ENCODE measurements at places on chromosomes 2 and 18.

GRCh38 chr2:82395531-82395930 is 2063.5 kb downstream of the SUCLG1 start:
- DNase-seq: no peak

- no peak for DNase-seq
These were observed 46.4 kb downstream of the ZNF804A start for GRCh38 chr2:184644685-184645084.

DNA sequence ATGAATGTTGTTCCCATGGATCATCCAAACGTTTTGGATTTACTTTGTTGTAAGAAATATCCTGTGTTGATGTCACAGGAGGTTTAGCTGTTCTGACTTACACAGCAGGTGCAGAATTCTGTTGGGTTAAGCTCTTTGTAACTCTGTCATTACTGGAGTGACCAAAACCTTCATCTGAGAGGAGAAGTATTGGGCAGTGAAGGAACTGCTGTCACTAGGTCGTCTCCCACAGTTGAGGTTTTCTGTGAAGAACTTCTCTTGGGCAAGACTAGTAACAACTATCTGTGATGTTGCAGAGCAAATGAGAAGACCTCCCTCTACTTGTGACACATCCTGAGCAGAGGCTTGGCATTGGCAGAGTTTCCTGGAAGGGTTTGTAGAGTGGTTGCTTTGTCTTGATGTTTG is 2.9 kb downstream of the SPTBN1 start:
- DNase-seq: no peak

- peak; percentile 17 for DNase-seq
These were observed 32.9 kb downstream of the EHD3 start for GRCh38 chr2:31266804-31267203.

DNA sequence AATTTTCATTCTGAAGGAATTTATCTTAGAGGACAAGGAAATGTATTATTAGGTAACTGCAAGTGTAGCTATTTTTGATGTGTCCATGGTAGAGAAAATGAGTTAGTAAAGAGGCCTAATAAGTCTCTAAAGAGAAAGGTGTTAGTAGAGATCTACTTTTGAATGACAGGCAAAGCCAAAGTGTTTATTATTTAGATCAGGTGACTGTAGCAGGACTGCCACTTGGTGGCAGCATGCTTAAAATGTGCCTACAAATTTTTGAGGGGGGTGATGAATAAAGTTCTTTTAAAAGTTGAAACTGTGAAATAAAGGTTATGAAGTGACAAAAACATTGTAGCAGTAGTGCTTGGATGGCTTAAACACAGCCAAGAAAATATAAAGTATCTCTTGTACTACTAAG is 421.5 kb upstream of the MEIS1 start:
- no peak for DNase-seq

DNA sequence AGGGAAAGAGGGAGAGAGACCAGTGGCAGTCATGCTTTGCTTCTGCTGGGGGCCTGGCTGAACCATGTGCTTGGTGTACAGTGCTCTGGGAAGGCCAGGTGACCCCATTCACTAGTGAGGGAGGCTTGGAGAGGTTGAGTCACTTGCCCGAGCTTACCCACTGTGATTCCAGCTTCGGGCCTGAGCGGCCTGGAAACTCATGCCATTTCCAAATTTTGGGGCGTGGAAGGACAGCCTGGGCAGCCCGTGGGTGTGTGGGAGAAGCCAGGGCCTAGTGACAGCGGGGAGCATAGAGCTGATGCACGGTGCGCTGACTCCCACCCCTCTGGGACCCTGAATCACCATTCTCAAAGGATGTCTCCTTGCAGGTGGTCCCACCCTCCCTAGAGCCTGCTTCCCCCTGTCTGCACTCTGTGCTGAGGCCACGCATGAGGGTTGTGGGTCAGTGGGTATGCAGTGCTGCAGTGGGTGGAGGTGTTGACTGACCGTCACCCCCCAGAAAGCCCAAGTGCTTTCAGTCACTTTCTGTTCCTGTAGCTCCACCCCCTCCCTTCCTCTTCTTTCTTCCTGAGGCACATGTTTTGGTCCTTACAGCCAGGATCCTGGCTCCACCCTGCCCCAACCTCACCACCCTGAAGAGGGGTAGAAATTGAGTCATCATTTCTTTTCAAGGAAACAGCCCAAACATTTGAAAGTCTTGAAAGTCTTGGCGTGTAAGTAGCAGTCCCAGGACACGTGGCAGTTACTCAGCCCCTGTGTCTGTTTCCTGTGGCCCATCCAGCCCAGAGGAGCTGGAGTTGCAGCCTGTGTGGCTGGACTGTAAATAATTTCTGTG is 69.3 kb upstream of the MCFD2 start:
- DNase-seq: no peak

GRCh38 chr2:176105730-176106580 is 1.1 kb upstream of the HOXD11 start:
- DNase-seq: no peak

GRCh38 chr18:78767648-78768071 is 212.0 kb upstream of the SALL3 start:
- no peak for DNase-seq

DNA sequence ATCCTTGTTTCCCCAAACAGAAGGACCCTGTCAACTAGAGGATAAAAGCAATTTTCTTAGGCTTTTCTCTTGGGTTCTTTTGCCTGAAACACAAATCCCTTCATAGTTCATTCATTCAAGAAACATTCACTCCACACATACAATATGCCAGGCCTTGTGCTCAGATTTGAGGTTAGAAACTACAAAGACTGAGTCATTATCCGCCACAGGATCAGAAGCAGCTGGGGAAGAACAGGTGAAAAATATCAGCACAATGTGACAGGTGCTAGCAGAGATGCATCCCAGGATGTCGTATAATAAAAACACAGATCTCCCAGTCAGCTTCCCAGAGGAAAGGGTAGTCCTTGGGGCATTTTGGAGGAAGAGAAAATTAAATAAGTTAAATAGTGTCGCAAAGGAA is 172.4 kb downstream of the LRATD1 start:
- no peak for DNase-seq

- no peak for DNase-seq
These were observed 137.6 kb upstream of the HNMT start for GRCh38 chr2:137826373-137827372.

DNA sequence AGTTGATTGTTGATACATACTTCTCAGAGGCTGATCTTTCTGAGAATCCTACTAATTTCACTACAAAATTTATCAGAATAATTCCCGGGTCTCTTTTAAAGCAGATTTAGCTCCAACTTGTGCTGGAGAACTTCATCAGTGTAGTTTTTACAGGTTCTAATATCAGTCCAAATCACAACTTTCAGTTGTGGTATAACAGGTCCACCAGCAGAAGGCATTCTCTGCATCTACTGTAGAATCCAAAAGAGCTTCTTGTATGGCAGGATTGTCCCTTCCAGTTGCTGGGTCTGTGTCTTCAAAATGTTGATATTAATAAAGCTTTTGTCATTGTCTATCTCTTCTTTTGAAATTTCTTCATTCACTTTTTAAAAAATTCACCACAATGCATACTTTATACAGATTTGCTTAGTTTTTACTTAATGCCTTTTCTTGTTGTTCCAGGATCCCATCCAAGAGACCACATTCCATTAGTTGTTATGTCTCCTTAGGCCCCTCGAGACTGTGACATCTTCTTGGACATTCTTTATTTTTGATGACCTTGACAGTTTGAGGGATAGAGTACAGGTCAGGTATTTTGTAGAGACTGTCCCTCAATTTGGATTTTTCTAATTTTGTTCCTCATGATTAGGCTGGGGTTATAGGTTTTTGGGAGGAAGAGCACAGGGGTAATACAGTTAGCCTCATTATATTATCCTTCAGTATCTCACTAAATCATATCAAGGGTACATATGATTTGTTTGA is 490.5 kb upstream of the MEX3C start:
- DNase-seq: no peak

DNA sequence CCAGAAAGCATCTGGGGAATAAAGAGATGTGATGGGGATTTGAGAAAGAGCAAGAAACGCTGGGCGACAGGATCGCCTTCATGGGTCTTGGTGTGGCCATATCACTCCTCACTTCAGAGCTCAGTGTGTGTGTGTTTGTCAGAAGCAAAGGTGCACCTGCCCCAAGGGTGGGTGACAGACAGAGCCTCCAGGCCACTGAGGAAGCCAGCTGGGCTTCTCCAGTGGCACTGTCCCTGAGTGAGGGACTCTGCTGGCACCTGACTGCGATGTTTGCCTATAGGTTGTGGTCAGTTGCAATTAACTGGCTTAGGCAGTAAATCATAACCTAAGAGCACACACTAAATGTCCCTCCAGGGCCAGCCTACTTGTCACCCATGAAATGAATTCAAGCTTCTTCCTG is 23.5 kb upstream of the GNAL start:
- DNase-seq: no peak

DNA sequence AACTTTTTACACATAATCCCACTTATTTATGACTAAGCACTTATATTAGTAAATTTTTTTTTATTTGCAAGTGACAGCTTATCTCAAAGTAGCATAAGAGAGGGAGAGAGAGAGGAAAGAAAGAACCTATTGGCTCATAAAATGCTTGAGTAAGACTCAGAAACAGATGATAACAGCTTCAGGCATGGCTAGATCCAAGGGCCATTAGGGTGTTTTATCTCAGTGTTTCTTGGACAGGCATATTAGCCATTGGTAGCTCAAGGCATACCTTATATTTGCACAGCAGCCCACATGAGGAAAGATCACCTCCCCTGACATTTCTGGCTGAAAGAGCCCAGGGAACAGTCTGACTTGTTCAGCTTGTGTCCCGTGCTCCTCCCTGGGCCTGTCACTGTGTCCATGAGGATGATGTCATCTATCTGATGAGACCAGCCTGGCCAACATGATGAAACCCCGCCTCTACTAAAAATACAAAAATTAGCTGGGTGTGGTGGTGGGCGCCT is 64.4 kb downstream of the IL1R2 start:
- no peak for DNase-seq

- DNase-seq: no peak
These were observed 157.6 kb downstream of the ATAD2B start for GRCh38 chr2:23769364-23769763.

DNA sequence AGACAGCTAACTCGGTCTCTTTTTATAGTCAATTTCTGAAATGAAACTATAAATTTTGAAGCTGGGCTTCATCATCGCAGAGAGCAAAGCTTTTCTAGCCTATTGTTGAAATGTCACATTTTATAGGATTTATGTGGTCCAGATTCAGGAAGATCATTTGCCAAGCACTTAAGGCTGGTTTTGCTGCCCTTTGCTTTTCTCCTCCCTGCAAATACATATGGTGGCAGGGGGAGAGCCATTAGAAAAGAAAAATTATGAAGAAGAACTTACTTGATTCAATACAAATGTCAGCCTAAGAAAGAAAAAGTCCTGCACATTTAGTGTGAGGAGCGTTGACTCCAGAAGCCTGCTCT is 206.9 kb upstream of the NRP2 start:
- DNase-seq: no peak

DNA sequence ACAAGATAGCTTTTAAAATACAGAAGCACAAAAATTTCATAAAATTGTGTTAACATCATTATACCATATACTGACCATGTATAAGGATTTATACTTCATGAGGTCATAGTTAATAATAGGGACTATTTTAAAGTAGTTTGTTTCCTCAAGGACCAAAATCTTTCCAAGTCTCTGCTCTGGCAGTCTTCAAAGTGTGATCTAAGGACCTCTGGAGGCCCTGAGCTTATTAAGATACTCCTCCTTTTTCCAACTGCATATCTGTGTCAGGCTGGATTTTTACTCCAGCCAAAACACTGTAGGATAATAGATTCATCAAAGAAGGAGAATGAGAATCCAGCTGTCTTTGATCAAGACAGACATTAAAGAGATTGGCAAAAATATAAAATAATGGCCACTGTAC is 1.7 kb upstream of the SCYGR2 start:
- no peak for DNase-seq

DNA sequence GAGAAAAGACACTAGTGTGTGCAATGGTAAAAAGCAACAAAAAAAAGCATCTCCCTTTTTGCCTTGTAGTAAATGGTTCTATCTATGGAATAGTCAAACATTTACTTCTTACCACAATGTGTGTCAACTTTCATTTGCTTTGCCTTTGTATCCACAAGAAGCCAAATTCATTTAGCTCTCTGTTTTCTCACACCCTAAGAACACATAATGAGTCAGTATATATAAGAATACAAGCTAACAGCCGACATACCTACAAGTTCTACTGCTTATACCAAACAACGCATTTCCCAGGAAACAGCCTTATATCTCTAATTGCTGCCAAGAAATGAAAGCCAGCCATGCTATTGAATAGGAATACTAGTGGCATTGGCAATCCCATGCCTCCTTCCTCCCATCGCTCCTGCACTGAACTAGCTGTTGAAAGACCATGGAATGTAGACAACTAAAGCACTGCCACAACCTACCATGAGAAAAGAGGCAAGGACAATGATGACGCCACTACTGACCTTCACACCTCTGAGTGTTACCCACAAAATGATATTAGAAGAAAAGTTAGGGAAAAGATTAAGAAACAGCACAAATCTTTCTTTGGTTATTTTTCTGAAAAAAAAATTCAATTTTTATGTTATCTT is 243.9 kb downstream of the GCA start:
- no peak for DNase-seq

DNA sequence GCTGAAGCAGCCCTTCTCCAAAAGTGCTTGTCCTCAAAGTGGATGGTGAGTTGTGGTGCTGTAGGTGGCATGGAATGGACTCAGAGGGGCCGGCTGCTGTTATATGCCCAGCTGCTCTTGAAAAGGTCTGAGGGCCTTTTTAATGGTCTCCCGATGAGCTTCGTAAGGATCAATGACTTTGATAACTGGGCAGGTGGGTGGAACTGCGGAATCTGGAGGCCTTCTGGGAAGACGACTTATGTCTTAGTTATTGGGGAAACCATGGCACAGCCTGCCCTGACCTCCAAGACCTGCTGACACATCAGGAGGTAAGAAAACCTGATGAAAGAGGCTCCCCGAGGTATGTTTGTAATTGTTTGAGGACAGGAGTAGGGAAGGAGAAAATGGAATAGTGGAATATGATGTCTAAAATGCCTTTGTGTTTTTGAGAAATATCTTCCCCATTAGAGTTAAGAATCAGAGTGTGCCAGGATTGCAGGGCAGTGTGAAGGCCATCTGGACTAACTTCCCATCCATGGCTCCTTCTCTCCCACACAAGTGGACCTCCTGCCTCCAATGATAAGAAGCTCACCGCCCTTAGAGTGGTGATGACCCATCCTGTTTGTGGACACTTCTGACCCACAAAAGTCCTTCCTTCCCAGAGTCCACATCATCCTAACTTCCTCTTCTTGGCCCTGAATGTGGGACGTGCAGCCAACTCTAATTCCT is 236.1 kb downstream of the FHOD3 start:
- no peak for DNase-seq

GRCh38 chr18:33282709-33283333 is 157.7 kb downstream of the CCDC178 start:
- no peak for DNase-seq

- DNase-seq: peak; percentile 48
These were observed 255.3 kb upstream of the AGAP1 start for GRCh38 chr2:235238537-235238936.
